ENCODE measurements at places on chromosomes 5 and 9.

DNA sequence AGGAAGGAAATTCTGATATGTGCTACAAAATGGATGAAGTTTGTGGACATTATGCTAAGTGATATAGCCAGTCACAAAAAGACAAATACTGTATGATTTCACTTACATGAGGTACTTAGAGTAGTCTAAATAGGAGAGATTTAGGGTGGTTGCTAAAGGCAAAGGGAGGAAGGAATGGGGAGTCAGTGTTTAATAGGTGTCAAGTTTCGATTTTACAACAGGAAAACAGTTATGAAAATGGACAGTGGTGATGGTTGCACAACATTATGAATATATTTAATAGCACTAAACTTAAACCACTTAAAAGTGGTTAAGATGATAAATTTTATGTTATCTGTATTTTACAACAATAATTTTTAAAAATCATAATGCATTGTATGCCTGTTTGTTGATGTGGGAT, 40.4 kb upstream of the ECM2 start:
- DNase-seq, result no peak

GRCh38 chr9:326667-327066, 112.0 kb downstream of the DOCK8 start:
- no peak for DNase-seq

DNA sequence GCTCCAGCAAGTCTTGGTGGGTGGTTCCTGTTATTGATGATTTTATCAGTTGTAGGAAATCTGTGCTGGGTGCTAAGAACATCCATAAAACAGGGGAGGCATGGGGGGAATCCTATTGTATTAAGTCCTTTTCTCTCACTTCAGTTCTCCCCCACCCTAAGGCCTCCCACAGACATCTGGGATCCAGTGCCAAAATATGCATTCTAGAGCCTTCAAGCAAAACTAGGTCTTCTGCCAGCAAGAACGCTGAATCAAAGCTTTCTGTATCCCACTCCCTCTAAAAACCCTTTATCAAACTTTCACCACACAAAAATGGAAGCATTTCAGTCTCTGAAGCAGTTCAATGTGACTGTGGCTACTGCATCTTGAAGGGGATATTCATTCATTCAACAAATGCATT, 281.9 kb downstream of the GAS1 start:
- DNase-seq, result no peak

GRCh38 chr9:132078699-132079356, 839 bp downstream of the MED27 start:
- no peak for DNase-seq

GRCh38 chr5:68381060-68381459, 165.5 kb downstream of the PIK3R1 start:
- peak; percentile 15 for DNase-seq

DNA sequence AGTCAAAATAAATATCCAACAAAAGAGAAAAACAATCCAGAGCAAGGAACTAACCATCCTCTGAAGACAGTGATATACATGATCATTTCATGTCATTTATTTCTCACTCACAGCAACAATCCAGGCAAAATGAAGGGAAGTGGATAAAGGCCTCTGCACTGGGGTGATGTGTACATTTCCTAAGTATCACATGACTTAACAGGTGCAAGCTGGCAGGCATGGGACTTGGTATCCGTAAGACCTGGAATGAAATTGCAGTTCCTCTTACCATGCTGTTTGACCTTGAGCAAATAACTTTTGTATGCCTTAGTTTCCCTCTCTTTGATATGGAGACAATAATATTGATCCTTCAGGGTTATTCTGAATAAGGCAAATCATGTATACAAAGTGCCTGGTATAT, 77.6 kb downstream of the PRLR start:
- no peak for DNase-seq

- no peak for DNase-seq
Measured at GRCh38 chr5:81003811-81004386, 43.7 kb downstream of the RASGRF2 start.

- no peak for DNase-seq
Measured at GRCh38 chr9:137296670-137297664, 5.1 kb downstream of the NRARP start.

DNA sequence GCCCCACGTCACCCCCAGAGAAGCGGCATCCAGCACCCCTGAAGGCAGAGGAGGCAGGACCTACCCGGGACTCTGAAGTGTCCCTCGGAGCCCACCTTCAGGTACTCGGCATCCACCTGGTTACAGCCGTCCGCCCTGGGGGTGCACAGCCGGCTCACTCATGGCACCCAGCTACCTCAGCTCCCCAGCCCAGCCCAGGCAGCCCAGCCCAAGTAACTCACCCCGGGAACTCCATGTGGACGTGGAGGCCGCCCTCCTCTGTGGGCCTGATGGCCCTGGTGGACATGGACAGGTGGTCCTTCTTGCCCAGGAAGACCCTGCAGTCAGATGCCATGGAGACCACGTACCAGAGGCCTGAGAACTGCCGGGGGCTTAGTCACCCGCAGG, 676 bp downstream of the LCN15 start:
- no peak for DNase-seq

DNA sequence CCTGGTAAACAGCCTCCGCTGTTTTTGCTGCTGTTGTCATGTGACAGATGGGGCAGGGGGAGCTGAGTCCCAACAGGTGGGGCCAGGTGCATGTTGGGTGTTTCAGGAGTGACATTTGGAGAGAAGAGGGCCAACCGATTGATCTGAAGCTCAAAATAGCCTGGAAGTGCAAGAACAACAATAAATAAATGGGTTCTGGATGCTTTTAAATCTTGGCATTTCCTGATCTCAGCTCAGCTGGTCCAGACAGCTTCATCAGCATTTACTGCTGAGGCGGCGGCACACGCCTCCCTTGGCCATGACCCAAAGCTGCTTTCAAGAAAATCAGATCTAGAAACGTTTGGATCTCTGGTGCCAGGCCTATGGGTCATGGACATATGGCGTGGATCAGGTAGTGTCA, 70.5 kb downstream of the PPARGC1B start:
- DNase-seq, result no peak

GRCh38 chr5:60803712-60804111, 40.4 kb downstream of the ELOVL7 start:
- DNase-seq, result no peak

GRCh38 chr9:137075275-137075775, 2.0 kb upstream of the UAP1L1 start:
- no peak for DNase-seq

DNA sequence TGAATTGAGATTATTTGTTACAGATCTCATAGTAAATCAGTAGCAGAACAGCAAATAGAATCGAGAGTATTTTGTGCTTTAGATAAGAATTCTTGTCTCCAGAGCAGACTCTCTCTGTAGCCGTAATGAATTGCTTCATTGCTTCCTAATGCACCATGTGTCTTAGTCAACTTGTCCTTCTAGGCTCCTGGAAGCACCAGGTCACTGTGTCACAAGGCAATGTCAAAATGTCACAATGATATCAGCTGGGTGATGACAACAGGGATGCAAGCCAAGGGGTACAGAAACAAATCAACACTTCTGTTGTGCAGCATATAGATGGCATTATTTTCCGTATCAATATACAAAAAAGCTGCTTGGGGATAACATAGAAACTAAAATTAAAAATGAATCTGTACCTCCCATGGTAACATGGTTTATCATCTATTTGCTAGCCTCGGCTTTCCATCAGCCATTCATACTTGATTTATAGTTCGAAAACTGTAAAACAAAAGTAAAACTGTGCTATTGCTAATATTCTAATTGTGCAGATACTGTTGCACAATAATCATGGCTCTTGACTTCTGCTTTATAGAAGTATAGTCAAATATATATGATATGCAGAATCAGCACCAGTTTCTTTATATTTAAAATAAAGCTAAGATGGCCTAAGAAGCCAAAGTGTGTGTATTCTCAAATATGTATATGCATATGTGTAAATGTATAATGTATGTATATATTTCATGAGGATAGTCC, 435.9 kb upstream of the TLE4 start:
- DNase-seq, result no peak

- peak; percentile 72 for DNase-seq
Measured at GRCh38 chr5:52709167-52709925, 78.4 kb upstream of the ITGA1 start.

DNA sequence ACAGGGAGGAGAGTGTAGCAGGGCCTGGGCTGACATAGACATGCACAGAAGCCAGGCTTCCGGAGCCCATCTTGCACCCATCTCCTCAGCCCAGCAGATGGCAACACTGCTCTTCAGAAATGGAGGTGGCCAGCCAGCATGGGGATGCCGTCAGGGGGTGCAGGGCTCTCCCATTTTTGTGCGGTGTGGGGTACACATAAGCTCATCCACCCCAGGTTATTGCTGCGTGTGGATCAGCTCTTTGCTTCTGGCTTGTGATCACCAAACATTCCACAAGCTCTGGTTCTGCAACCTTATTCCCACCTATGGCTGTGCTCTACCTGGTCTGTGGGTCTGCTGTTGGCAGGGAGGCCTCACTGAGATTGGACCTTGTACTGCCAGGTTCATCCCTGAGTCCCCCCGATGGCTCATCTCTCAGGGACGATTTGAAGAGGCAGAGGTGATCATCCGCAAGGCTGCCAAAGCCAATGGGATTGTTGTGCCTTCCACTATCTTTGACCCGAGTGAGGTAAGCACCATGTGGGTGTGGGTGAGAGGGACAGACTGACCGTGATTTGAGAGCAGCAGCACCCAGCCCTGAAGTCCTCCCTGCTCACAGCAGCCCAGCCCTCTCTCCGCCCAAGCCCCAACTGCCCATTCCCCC, 17.3 kb downstream of the SLC22A5 start:
- peak; percentile 85 for DNase-seq

GRCh38 chr5:33631786-33632185, 191.0 kb downstream of the TARS1 start:
- DNase-seq, result no peak

GRCh38 chr9:130938184-130938651, 829 bp downstream of the FIBCD1 start:
- DNase-seq, result no peak

GRCh38 chr9:125931211-125931610, 184.0 kb downstream of the PBX3 start:
- DNase-seq, result no peak

- peak; percentile 59 for DNase-seq
Measured at GRCh38 chr9:33129886-33130881, 37.0 kb downstream of the B4GALT1 start.

DNA sequence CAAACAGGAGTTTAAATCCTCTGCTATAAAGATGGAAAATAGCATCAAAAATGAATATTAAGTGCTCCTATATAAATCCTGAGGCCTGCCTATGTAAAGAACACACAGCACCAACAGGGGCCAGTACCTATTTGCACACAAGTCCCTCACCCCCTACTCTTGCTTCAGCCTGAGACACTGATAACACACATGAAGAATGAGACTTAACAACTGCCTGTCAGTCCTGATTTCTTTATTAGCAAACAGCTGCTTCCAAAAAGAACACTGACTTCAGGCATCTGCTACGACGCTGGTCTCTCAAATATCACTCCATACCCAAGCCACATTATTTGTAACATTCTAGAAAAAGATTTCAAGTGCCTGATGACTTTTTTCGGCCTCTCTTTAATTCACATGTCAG, 55.5 kb downstream of the MYO10 start:
- DNase-seq, result no peak

GRCh38 chr5:54936201-54936600, 49.2 kb downstream of the ESM1 start:
- no peak for DNase-seq

- no peak for DNase-seq
Measured at GRCh38 chr5:168676501-168676900, 97.3 kb upstream of the PANK3 start.

DNA sequence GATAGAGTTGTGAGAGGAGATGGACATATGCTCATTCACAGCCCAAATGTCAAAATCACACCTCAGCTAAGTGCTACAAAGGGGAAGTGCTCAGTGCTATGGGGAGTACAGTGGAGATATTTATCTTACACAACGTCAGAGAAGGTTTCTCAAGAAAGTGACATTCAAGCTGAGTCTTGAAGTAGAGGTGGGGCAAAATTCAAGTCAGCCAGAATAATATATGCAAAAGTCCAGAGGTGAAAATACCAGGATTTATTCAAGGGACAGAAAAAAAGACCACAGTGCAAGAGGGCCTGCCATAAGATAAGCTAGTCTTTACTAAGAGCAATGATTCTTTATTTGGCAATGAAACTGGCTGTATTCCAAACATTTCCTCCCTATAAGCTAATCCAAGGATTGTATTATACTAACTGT, 327.8 kb upstream of the PIK3R1 start:
- no peak for DNase-seq
